ENCODE measurements at places on chromosomes 4 and X.

- DNase-seq = no peak
Observed at GRCh38 chr4:5917672-5918071, 24.8 kb upstream of the CRMP1 start.

DNA sequence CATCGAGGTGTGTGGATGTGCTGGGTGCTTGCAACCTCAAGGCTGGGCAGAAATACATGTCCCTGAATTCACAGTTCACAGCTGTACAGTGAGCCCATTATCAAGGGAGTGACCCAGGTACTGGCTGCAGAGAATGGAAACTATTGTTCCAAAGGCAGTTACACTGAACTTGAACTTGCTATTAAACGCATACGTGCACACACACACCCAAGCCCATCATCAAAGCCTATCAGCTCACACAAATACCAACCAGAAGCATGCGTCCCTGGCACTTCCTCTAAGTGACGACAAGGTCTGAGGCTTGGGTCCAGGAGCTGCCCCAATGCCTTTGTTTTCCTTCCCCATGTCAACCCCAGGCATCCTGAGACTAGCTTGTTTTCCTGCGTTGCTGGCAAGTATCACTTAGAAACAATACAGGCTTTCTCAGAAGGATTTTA is 88.6 kb downstream of the IRF2 start:
- peak; percentile 59 for DNase-seq

DNA sequence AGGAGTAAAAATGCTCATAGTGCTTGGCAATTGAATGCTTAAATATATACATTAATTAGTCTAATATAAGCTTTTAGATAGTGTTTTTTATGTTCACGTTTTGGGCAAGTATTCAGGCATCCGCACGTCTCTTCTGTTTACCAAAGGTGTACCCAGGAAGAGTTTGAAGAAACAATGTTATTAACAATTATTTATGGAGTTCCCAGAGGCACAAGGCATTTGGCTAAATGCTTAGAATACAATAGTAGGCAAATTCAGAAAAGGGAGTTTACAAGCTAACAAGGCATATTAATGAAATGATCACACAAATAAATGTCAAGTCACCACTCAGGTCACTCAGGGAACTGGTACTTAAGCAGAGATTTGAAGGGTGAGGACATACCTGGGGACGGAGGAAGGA is 294.8 kb downstream of the TENM3 start:
- DNase-seq = no peak

DNA sequence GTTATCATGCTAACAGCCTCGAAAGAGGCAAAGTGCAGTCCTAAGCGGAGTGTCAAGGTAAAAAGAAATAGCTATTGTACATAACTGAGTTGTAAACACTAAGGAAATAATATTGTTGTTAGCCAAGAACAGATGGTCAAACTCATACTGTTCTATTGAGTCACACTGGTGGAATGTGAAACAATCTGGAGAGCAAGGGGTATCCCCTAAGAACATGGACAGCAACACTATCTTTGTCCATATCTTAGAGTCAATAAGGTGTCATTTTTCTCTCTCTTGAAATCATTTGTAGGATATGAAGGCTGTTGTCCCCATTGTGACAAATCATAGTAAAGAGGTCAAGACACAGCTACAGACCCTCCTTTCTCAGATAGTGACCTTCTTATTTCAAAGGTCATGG is 4.5 kb upstream of the PDGFC start:
- DNase-seq = no peak

GRCh38 chr4:110357521-110357920 is 118.4 kb upstream of the ENPEP start:
- no peak for DNase-seq

- DNase-seq = no peak
Observed at GRCh38 chr4:13302876-13303275, 181.3 kb downstream of the RAB28 start.

- DNase-seq = no peak
Observed at GRCh38 chr4:25211721-25212120, 22.1 kb upstream of the PI4K2B start.

DNA sequence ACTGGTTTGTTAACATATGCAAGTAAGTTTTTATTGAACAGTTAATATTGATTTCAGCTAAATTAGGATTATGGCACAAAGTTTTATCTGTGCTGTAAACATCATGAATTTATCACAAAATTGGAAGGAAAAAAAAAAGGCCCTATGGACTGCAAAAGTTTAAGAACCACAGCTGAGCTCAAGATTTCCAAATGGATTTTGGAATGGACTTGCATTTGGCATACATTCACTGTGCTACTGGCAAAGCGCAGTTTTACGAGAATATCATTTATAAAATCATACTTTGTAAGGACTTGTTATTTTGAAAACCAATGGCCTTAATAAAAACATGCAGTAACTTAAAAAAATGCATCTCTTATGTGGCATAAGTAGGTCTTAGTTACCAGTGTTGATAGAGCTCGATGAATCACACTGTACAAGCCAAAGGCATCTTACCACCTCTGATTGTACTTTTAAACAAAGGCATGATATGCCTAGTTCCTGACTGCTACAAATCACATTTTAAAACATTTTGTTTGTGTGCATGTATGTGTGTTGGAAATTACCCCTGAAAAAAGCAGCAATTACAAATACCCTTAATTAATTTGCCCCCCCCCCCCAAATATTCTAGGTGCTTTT is 58.6 kb downstream of the TAB3 start:
- no peak for DNase-seq

DNA sequence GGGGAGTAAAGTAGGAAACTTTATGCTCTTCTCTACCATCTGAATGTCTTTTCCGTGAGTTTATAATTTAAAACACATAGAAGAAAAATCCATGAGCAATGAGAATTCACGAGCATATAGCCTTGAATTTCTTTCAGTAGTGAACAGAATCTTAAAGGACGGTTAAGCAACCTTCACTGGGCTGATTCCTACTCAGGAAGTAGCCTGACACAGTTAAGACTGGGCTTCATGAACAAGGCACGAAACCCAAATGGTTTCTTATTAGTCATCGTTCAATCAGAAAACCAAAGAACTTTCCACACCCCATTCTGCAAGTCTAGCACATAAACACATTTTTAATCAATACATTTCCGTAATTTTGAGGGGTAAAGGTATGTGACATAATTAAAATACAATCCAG is 95.8 kb downstream of the SH3KBP1 start:
- no peak for DNase-seq

GRCh38 chr4:51845711-51846110 is 2.8 kb downstream of the DCUN1D4 start:
- DNase-seq = no peak

DNA sequence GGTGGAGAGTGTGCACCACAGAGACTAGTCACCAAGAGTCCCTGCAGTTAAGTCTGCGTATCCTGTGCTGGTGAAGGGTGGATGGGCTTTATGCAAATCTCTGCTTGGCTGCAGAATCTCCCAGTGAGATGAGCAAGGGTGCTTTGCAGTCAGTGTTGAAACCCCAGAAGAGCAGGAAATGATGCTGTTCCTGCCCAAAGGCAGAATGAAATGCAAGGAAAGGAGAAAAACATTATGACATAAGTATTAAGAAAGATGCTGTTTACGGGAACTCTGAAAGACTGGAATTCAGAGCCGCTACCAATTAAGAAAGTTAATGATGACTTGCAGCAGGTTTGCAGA is 25.4 kb upstream of the ACSL1 start:
- DNase-seq = no peak

DNA sequence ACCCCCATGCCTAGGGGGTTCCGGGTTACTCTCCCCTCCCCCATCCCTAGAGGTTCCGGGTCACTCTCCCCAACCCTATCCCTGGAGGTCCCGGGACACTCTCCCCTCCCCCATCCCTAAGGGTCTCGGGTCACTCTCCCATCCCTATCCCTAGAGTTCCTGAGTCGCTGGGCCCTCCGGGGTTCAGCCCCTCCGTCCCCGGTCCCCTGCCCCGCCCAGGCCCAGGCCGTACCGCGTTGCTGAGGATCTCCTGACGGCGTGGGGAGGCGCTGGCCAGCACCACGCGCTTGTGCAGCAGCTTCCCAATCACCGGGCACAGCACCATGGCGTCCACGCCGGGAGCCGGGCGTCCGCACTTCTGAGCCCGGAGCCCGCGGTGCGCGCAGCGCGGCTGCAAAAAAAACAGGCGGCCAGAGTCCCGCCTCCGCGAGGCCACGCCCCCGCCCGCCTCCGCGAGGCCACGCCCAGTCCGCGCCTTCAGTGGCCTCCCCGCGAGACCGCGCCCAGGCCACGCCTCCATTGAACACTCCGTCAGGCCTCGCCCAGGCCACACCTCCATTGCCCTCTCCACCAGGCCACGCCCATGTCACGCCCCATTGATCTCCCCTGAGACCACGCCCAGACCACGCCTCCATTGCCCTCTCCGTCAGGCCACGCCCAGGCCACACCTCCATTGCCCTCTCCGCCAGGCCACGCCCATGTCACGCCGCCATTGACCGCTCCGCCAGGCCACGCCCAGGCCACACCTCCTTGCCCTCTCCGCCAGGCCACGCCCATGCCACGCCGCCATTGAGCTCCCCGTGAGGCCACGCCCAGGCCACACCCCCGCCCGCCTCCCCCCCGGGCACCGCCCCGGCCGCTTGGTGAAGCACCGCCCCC is at the start of gene ASMTL:
ASMTL (minus strand) TSS at position 394 of the 879 bp plus-strand sequence; CDS start at position 325, 69 bp downstream.
- DNase-seq = peak; percentile 99

- no peak for DNase-seq
Observed at GRCh38 chrX:2689773-2690666, 1.1 kb upstream of the CD99 start.

DNA sequence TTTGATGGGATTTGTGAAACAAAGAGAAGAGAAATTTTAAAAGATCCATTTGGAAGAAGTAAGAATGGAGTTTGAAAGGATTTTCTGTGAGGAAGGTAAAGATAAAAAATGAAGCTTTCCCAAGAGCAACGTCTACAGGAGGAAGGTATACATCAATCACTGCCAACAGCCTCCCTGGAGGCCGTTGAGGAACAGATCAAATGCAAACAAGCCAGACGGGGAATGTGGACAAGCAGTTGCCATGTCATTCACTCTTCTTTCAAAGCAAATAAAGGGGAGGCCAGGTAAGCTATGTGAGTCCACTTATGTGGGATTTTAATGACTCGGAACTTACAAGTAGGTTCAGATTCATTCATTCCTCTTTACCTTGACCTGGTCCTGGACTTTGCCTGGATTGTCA is 1020.5 kb upstream of the AGA start:
- no peak for DNase-seq

DNA sequence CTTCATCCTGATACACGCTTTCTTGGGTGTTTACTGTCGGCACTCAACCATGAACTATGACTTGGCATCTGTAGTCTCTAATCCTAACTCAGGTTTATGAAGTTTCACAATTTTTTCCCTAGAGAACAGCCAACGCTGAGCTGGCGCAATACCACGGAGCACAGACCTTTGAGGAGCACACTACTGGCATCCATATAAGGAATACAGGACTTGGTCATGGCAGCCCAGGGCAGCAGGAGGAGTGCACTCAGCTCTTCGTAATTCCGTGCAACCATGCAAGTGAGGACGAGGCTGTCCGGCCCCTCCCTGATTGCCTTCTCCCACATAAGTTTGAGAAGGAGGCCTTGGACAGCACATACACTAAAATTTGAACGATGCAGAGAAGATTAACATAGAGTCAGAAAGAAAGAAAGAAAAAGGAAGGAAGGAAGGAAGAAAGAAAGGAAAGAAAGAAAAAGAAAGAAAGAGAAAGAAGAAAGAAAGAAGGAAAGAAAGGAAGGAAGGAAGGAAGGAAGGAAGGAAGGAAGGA is 41.0 kb upstream of the PDLIM5 start:
- no peak for DNase-seq

DNA sequence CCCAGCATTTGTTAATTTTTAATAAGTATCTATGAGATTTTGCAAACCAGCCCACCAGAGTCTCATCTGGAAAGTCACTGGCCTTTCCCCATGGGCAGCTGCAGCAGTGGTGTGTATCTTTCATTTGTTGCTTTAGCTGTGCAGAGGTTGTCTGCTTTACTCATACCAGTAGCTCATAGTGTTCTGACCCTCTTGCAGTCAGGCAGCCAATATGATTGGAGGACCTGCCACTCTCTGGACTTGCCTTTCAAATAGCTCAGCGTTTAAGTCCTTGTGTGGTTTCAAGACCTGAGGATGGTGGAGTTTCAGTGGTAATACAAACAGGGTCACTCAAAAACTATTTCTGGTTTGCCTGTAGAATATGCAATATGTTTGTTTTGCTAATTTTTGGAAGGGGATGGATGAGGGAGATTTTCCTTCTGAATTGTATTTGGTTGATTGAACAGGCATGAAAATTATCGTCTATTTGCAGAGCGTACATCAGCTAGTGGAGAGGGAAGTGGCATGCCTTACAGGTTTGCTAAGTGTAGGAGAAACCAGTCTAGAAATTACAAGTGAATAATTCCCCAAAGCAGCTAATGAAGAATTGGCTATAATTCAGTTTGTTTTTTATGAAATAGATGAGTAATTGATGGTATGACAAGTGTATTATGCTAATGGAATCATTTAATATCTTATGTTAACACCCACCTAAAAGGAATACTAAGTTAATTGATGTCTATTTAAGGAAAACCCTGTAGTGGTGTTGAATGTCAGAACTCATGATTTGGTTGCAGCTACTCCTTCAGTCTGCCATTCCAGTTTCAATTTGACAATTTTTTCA is 8.9 kb downstream of the POLA1 start:
- DNase-seq = no peak

- no peak for DNase-seq
Observed at GRCh38 chr4:187598196-187598595, 397.4 kb upstream of the ZFP42 start.

DNA sequence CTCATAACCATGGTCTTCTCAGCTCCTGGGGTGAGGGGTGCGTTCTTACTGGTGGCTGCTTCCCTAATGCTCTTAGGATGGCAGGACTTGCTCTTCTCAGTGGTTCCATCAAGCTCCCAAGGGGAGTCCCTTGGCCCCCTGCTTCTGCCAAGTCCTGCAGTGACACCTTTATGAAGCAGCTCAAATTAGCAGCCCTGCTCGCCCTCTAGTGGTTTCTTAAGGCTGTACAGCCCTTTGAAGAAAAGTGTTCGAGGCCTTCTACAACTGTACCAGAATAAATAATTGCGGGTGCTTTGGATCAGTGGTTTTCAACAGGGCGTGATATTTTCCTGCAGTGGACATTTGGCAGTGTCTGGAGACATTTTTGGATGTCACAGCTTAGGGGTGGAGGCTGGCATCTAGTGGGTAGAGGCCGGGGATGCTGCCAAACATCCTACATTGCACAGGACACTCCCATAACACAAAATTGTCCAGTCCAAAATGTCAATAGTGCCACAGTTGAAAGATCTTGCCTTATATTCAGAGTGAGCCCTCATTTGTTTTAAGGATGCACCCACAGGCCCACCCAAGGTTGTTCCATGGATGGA is 204.7 kb upstream of the S100G start:
- DNase-seq = no peak
